B cell (primary cell): ENCODE measurements at places on chromosomes 2 and 18.

- peaks cover 6% of the 10 kb centered on the region for H3K4me1 ChIP-seq
- H3K36me3 ChIP-seq, result peaks cover 6% of the 10 kb centered on the region
- DNase-seq, result no peak
- no peaks in the 10 kb centered on the region for H3K27me3 ChIP-seq
These were observed 216.3 kb upstream of the SMAD7 start for GRCh38 chr18:49167084-49167483.

- no peak overlapping the region for H3K27ac ChIP-seq
- peak; percentile 36 for DNase-seq
- peaks cover 5% of the 10 kb centered on the region for H3K27me3 ChIP-seq
- H3K36me3 ChIP-seq, result no peaks in the 10 kb centered on the region
These were observed 203.0 kb downstream of the SOCS6 start for GRCh38 chr18:70491734-70492348.

- DNase-seq, result no peak
- H3K27me3 ChIP-seq, result no peaks in the 10 kb centered on the region
- no peaks in the 10 kb centered on the region for H3K4me1 ChIP-seq
- H3K36me3 ChIP-seq, result no peaks in the 10 kb centered on the region
These were observed 65.5 kb downstream of the PARD6G start for GRCh38 chr18:80181642-80182461.

- H3K27ac ChIP-seq, result no peak overlapping the region
- no peaks in the 10 kb centered on the region for H3K27me3 ChIP-seq
- no peaks in the 10 kb centered on the region for H3K4me1 ChIP-seq
- DNase-seq, result no peak
- H3K36me3 ChIP-seq, result no peaks in the 10 kb centered on the region
These were observed 28.9 kb downstream of the PRKRA start for GRCh38 chr2:178422097-178422496.

DNA sequence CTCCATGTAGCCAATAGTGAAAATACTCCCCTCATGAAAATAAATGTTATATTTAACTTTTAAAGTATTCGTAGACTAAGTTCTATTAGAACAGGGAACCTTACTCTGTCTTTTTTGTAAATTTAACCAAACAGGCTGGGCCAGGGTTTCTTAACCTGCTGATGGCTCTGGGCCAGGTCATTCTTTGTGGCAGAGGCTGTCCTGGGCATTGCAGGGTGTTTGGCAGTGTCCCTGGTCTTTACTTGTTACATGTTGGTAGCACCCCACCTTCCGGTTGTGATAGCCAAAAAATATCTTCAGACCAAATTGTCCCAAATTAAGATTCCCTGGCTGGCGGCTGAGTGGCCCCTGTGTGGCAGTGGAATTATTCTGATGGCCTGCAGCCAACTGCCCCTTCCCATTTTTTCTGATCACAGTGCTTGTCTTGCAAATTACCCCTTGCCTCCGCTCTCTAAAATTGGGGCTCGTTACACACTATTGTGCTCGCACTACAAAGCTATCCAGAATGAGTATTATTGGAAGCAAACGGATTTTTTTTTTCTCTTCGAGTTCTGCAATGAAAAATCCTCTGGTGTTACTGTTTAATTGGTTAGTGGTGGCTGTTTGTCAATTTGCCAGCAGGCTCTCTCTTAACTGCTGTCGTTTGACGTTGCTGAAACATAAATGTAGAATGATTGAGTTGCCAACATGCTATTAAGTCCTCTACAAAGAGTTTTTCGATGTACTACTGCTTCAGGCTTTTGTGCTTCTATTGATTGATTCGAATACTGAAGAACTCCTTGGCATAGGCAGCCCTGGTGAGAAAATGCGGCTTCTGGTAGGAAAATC, 216.9 kb downstream of the SH3RF3 start:
- peaks cover 19% of the 10 kb centered on the region for H3K4me1 ChIP-seq
- no peaks in the 10 kb centered on the region for H3K27me3 ChIP-seq
- H3K4me3 ChIP-seq, result no peak overlapping the region
- H3K36me3 ChIP-seq, result no peaks in the 10 kb centered on the region

DNA sequence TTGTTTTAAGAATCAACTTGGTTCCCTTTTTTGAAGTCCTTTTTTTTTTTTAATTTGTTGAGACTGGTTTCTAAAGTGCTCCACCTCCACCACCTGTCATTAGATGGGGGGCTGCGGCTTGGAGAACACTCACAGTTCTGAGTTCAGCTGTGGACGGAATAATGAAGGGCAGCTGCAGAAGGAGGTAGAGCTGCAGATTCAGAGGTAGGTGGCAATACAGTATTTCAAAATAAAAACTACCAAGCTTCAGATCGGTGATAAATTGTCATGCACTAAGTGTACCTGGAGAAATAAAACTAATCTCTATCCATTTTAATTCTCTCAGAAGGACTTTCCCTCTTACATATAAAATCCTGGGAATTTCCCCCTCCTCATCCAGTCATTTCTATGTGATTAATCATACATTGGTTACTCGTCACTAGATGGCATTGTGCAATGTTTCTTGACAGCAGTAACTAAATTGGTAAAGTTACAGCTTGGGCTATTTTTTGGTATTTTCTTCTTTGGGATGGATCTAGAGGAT, 81.1 kb upstream of the SLC39A10 start:
- no peaks in the 10 kb centered on the region for H3K27me3 ChIP-seq
- H3K36me3 ChIP-seq, result no peaks in the 10 kb centered on the region
- H3K4me1 ChIP-seq, result peaks cover 47% of the 10 kb centered on the region

DNA sequence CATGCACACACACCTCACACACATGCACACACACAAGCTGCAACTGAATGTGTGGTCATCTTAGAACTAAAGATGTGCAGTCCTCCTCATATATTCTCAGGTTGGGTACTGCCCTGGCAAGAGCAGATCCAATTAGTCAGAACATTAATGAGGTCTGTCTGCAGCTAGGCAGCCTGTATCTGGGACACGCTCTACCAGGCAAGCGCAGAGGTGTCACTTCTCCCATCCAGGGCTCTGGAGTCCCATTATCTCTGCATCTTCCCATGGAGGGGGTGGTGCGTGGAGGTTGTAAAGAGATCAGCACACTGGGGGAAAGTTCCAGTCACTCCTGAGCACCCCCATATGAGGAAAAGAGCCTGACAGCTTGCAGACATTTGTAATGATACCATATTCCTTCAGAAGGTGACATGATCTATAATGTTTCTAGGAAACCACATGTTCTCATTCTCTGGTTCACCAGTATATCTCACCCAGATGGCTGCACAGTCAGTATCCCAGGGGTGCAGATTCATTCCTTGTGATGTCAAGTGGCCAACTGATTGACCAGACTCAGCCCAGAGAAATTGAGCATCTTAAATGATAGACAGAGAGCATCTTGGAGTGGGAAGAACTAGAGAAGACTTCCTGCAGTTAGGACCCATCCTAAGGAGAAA, 95.4 kb downstream of the RTN4 start:
- H3K27me3 ChIP-seq, result no peaks in the 10 kb centered on the region
- no peaks in the 10 kb centered on the region for H3K4me1 ChIP-seq
- no peaks in the 10 kb centered on the region for H3K36me3 ChIP-seq
- H3K4me3 ChIP-seq, result no peak overlapping the region

GRCh38 chr2:33511141-33511540, 34.7 kb downstream of the RASGRP3 start:
- peak overlapping the region; percentile 65 for H3K27ac ChIP-seq
- peaks cover 15% of the 10 kb centered on the region for H3K36me3 ChIP-seq
- H3K4me3 ChIP-seq, result no peak overlapping the region
- H3K27me3 ChIP-seq, result no peaks in the 10 kb centered on the region

- peak overlapping the region; percentile 94 for H3K27ac ChIP-seq
- H3K27me3 ChIP-seq, result no peaks in the 10 kb centered on the region
- H3K4me3 ChIP-seq, result peak overlapping the region; percentile 40
- no peaks in the 10 kb centered on the region for H3K36me3 ChIP-seq
These were observed 78.0 kb upstream of the DNMT3A start for GRCh38 chr2:25419678-25420242.

DNA sequence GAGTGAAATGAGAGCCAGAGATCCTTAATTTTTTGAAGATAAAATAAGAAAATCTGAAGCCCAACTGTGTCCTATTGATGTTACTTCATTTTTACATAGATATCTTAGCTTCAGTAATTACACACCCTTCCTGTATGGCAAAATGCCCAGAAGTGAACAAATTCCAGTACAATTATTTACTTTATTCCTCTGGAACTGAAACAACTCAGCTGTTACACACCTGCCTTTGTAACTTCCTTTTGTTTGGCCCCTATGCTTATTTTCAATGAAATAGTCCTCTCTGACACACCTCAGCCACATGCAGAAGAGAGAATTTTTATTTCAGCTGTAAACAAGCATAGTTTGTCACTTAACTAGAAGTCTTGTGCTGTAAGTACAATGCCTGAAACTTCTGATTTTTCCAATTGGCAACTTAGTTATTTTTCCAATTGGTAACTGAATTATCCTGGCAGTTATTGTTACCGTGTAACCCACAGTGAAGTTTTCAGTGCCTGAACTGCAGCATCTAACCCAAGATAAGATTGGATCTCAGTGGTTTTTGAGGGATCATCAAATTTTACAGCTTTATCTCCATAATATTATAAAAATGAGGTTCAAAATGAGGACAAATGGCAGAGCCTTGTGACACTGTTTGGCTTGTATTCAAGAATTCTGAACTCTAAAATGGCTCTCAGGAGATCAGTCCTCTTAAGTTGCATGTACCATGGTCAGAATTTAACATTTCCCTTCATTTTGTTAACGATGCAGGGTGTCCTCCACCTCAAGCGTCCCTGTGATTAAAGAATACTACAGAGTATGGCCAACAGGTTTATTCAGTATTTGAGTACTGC, 82.6 kb downstream of the PKP4 start:
- no peaks in the 10 kb centered on the region for H3K27me3 ChIP-seq
- DNase-seq, result no peak
- no peaks in the 10 kb centered on the region for H3K36me3 ChIP-seq
- no peaks in the 10 kb centered on the region for H3K4me1 ChIP-seq
- H3K27ac ChIP-seq, result no peak overlapping the region

DNA sequence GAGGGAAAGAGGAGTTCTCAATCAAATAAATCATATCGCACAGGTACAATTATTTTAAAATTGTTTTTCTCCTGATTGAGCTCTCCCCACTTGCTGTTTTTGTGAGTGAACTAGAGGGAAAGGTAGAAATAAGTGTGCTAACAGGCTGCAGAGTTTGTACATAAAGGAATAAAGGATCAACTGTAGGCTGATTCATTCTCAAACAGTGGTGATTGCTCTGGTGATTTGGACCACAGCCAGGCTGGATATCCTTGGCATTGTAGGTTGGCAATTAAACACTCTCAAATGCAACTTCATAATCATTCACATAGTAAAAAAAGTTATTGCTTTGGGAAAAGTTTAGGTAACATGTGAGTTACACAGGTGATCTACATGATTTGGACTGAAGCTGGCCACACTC, 29.8 kb downstream of the LRP1B start:
- H3K27ac ChIP-seq, result no peak overlapping the region
- DNase-seq, result no peak
- no peaks in the 10 kb centered on the region for H3K36me3 ChIP-seq
- no peaks in the 10 kb centered on the region for H3K4me1 ChIP-seq
- H3K4me3 ChIP-seq, result no peak overlapping the region

- no peak overlapping the region for H3K27ac ChIP-seq
- DNase-seq, result no peak
- no peaks in the 10 kb centered on the region for H3K27me3 ChIP-seq
- no peaks in the 10 kb centered on the region for H3K36me3 ChIP-seq
These were observed 58.1 kb downstream of the INPP4A start for GRCh38 chr2:98502556-98503335.

DNA sequence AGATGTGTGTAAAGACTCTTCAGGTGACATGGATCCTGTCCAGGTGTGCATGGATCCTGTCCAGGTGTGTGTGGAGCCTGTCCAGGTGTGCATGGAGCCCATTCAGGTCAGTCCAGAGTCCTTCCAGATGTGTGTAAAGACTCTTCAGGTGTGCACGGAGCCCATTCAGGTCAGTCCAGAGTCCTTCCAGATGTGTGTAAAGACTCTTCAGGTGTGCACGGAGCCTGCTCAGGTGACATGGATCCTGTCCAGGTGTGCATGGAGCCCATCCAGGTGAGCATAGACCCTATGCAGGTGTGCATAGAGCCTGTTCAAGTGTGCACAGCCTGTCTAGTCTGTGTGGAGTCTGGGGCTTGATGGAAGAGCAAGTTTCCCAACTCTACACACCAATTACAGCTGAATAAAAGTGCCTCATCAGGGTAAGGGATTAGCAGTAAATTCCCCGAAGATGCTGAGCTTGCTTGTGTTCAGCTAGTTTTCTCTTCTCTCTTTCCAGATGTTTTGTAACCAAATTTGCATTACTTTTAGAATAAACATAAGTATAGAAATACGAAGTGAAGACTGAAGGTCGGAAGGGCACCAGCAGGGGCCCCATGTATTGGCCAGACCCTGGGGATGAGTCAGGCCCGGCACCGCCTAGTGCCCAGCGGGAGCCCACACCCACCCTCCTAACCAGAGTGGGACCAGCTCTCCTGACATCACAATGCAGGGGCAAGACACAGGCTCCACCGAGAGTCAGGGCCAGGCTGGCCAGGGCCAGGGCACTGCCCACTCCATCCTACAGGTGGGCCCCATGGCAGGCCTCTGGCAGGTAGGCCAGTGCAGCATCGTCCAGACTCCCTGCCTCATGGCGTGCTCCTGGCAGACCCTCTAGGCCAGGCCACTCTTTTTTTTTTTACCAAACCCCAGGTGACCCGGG, 38.6 kb upstream of the GPC1 start:
- H3K27me3 ChIP-seq, result no peaks in the 10 kb centered on the region
- no peaks in the 10 kb centered on the region for H3K4me1 ChIP-seq
- H3K4me3 ChIP-seq, result no peak overlapping the region
- no peak for DNase-seq
- H3K27ac ChIP-seq, result no peak overlapping the region

DNA sequence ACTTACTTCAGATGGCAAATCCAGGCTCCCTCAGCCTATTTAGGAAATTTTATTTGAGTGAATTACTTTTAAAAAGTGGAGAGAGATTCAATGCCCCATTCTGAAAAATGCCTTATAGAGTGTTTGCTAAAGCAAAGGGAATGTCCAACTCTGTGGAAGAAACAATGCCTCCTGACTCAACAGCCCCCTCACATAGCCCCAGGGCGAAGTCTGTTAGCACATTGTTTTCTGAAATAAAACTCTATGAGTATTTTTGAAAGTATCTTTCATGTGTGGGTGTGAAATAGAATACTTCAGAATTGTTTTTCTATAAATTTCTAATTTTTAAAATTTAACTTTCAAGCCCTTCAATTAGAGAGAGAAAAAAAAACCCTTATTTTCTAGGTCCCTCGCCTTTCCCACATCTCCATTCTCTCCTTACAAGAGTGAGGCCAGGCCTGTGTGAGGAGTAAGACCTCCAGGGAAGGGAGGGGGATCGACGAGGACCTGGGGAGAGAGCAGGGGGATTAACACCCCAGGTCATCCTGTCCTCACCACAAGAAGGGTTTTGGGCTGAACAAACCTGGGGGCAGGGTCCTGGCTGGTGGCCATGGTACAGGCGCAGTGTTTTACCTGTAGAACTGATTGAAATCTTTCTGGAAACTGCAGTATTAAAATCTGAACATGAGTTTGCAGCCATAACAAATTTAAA, 141.4 kb downstream of the SNTG2 start:
- H3K36me3 ChIP-seq, result no peaks in the 10 kb centered on the region
- H3K4me3 ChIP-seq, result no peak overlapping the region
- no peak overlapping the region for H3K27ac ChIP-seq
- no peaks in the 10 kb centered on the region for H3K27me3 ChIP-seq
- no peak for DNase-seq
